NCI-H1436 treated with DMSO at 0.1 percent for 48 hours (cell line): ENCODE measurements at places on chromosomes 3 and 15.

DNA sequence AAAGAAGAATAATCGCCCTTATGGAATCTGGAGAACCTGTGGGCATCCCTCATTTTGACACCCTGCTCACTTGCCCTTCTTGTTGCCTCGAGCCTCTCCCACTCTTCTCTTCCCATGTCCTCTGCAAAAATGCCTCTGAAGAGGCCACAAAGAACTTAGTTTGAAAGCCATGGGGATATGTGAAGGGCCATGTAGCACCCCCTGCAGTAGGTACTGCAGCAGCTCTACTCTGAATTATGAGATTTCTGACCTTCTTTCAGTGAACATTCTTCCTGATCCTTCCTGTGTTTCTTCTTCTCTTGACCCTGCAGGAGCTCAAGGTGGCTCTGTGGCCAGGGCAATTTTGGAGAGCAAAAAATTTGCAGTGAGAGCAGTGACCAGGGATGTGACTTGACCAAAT is 30.4 kb upstream of the TRA2B start:
- no peak for DNase-seq

- no peak for DNase-seq
These were observed 23.0 kb downstream of the SLC12A8 start for GRCh38 chr3:125189378-125190165.

GRCh38 chr15:37931321-37931720 is 3.1 kb upstream of the TMCO5A start:
- no peak for DNase-seq

DNA sequence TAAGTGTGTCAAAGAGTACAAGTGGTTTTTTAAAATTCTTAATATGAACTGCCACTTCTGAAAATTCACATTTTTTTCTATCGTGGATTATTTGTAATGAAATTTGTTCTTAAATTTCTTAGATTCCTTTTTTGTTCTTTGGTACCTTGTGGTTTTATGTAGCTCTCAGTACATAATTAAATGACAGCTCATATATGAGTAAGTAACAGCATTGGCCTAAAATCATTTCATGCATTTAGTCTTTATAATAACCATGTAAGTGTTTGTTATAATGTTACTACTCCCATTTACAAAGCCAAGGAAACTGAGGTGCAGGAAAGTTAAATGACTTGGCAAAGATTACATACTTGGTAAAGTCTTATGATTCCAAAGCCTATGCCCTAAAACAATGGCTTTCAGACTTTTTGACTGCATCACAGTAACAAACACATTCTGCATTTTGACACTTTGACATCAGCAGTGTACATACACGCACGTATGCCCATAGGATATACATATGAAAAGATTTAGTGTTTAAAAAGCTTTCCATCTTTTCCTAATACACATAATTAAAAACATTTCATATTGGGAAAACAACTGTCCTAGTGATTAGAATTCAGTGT is 14.9 kb downstream of the SPRED1 start:
- DNase-seq = no peak

GRCh38 chr3:21417991-21418390 is 333.0 kb downstream of the ZNF385D start:
- DNase-seq = no peak

GRCh38 chr3:170784406-170784805 is 85.6 kb downstream of the RPL22L1 start:
- no peak for DNase-seq

- DNase-seq = no peak
These were observed 131.5 kb downstream of the FNDC3B start for GRCh38 chr3:172170841-172171240.

GRCh38 chr3:9291821-9292410 is 42.5 kb upstream of the SRGAP3 start:
- DNase-seq = no peak
